ENCODE measurements at places on chromosomes 4 and X. TPM values are rescaled to one million over a fixed set of nuclear protein-coding genes. Genes with fewer than 3 reads are reported as not detected.
A peak's percentile ranks its signal among the peaks of the same experiment; 100 is the strongest.

GRCh38 chrX:9342561-9343051 lies 122.3 kb upstream of the TBL1X start:
- H3K36me3 ChIP-seq: no peaks in the 10 kb centered on the region
- H3K4me1 ChIP-seq: peaks cover 27% of the 10 kb centered on the region
- H3K4me3 ChIP-seq: peak overlapping the region; percentile 54
- no peaks in the 10 kb centered on the region for H3K27me3 ChIP-seq
- H3K27ac ChIP-seq: peak overlapping the region; percentile 61

- H3K4me1 ChIP-seq: peaks cover 26% of the 10 kb centered on the region
- H3K4me3 ChIP-seq: no peak overlapping the region
- H3K27ac ChIP-seq: no peak overlapping the region
- peaks cover 2% of the 10 kb centered on the region for H3K36me3 ChIP-seq
These were observed 3.7 kb upstream of the FAM241A start for GRCh38 chr4:112141366-112142138.

GAGE12H gene
- not detected for total RNA-seq

- no peak for DNase-seq
- H3K4me1 ChIP-seq: no peaks in the 10 kb centered on the region
- H3K36me3 ChIP-seq: no peaks in the 10 kb centered on the region
- H3K4me3 ChIP-seq: no peak overlapping the region
- H3K27ac ChIP-seq: no peak overlapping the region
- H3K27me3 ChIP-seq: peaks cover 13% of the 10 kb centered on the region
These were observed 29.9 kb upstream of the TET2 start for GRCh38 chr4:105116616-105117319.

MCUB gene
- total RNA-seq: 51.2 TPM

ASB9 gene
- total RNA-seq: 0.82 TPM

DNA sequence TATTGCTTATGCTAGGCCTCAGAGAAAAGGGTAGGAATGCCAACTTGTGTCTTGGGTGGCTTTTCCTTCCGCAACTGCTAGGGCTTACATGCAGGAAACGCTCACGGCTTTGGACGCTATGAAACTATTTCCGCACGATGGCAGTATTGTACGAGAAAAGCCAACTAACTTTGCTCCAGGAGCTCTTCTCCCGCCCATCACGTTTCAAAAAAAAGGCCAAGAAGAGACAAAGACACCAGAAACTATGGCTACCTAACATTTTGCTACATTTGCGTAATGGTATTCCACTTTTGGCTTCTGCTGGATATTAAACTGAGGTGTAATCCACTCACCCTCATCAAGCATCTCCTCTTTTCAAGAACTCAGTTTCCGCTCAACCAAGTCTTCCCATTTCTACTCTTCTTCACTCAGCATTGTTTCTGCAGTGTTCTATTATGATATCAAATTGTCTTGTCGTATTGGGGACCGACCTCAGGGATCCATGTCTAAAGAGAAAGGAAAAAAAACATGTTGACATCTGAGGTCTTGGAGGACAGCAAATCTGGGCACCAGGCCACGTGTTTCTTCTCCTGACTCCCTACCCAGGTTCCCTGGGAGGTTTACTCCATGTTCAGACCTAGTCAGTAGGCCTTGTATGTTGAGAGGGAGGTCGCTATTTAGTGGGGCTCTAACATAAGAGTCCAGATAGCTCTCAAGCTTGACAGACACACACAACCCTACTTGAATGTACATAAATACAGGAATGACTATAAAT lies 239.4 kb upstream of the STK26 start:
- no peak overlapping the region for H3K27ac ChIP-seq
- no peak for DNase-seq
- peaks cover 2% of the 10 kb centered on the region for H3K36me3 ChIP-seq
- no peaks in the 10 kb centered on the region for H3K4me1 ChIP-seq
- H3K27me3 ChIP-seq: no peaks in the 10 kb centered on the region
- no peak overlapping the region for H3K4me3 ChIP-seq

FGF16 gene
- not detected for total RNA-seq

- no peak for DNase-seq
- no peaks in the 10 kb centered on the region for H3K36me3 ChIP-seq
- no peaks in the 10 kb centered on the region for H3K4me1 ChIP-seq
These were observed 264.3 kb downstream of the RAPGEF2 start for GRCh38 chr4:159366966-159367780.

DNA sequence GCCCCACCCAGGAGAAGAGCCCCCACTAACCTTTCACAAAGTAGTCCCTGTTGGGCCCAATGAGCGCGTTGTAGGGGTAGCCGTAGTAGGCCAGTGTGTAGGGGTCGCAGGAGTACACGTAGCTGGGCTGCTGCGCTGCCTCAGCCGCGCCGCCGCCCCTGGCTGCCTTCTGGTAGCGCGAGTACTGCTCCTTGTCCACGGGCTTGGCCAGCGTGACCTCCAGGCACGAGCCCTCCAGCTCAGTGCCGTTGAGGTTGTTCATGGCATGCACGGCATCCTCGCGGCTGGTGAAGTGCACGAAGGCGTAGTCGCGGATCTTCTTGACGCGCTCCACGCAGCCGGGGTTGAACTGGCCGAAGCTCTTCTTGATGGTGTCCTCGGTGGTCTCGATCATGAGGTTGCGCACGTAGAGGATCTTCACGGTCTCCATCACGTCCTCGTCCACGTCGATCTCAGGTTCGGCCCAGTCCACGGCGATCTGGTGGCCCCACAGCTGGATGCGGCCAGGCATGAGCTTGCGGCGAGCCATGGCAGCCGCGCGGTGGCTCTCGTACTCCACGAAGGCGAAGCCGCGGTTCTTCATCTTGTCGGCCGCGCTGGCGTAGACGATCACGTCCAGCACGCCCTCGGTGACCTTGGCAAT lies 102.7 kb downstream of the CHRNA9 start:
- H3K36me3 ChIP-seq: peaks cover 22% of the 10 kb centered on the region
- H3K27ac ChIP-seq: no peak overlapping the region
- no peak overlapping the region for H3K4me3 ChIP-seq

- peaks cover 8% of the 10 kb centered on the region for H3K27me3 ChIP-seq
- H3K27ac ChIP-seq: no peak overlapping the region
- no peak for DNase-seq
- H3K36me3 ChIP-seq: no peaks in the 10 kb centered on the region
- no peak overlapping the region for H3K4me3 ChIP-seq
These were observed 29.8 kb upstream of the SMAD1 start for GRCh38 chr4:145451895-145452294.

DNA sequence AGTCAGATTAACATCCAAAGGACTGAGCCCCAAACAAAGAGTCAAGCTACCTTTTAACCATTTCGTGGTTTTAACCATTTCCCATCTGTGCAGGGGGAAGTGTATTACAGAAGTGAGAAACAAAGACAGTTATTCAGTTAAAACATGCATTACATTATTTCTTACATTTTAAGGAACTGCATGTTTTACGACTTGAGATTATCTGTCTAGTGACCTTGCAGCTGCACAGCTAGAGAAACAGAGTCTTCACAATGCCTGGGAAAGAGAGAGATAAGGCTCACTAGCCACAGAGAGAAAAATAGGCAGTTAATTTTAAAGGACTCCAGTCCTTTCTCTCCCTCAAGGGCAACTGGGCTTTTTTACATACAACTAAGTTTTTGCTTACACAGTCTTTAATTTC lies 48.7 kb upstream of the KLHL4 start:
- no peak overlapping the region for H3K4me3 ChIP-seq
- H3K27ac ChIP-seq: no peak overlapping the region
- no peaks in the 10 kb centered on the region for H3K36me3 ChIP-seq

DNA sequence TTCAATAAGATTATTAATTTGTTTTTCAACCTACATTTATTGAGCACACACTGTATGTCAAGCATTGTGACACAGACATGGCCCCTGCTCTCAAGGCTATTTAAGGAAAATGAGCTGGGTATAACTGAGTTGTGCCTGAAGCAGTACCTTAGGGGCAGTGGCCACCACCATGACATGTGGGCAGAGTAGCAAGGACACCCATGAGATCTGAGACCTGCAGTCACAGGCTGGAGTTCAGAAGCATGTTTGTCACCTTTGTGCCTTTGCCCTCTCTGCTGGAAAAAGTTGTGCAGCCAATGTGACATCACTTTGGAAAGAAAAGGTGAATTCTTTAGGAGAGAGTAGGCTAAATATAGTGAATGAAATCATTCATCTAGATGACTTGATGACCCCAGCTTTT lies 501.3 kb downstream of the BCOR start:
- H3K27me3 ChIP-seq: no peaks in the 10 kb centered on the region
- DNase-seq: no peak
- peaks cover 3% of the 10 kb centered on the region for H3K4me1 ChIP-seq
- H3K27ac ChIP-seq: no peak overlapping the region
- H3K36me3 ChIP-seq: no peaks in the 10 kb centered on the region

GRCh38 chrX:15301924-15302323 lies 13.5 kb downstream of the ASB11 start:
- no peaks in the 10 kb centered on the region for H3K36me3 ChIP-seq
- H3K27ac ChIP-seq: peak overlapping the region; percentile 28
- peaks cover 18% of the 10 kb centered on the region for H3K4me1 ChIP-seq
- peaks cover 2% of the 10 kb centered on the region for H3K27me3 ChIP-seq
- no peak overlapping the region for H3K4me3 ChIP-seq

Data from activated CD8-positive, alpha-beta memory T cell treated with anti-CD3 and anti-CD28 coated beads, Interleukin-2, amount 10 ng/mL, durations not matched to agents 7 days and 5 days (primary cell).